ENCODE measurements at places on chromosomes 3 and 15.

GRCh38 chr3:32501783-32502117 is 902 bp downstream of the CMTM6 start:
- DNase-seq = no peak

DNA sequence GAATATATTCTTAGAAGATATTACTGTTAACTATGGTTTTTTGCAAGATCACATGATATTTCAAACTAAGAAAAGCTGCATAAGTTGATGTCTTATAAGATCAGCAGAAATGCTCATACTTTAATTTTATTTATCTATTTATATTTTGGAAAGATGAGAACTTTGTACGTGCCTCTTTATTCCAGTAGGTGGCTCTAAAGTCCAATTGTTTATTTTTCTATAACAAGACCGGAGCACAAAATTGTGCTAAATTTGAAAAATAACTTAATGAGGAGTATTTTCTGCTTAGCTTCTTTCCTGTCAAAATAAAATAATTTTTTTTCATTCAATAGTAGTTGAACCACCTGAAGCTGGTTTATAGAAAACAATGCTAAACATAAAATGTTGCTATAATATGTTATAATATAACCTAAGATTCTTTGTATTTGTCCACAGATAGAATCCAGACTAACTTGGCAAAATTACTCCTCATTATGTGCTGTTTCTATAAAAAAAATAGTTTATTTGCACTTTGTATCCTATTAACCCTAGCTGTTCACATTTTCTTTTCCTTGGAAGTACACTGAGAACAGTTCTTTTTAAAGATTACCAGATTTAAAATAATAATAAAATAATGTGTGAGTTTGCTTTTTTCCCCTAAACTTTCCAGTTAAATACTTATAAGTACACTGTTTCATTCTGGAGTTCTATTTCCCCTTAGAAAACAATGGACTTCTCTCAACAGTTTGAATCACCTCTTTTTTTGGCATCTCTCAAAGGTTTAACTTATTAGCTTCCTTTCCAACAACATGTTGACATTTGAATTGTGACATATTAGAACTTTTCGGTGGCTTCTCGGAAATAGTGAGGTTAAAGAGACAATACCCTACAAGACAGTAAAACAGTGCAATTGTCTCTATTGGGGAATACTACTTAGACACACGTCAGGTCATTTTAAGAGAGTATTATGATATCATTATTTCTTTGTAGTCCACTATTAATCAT is 530.0 kb downstream of the MECOM start:
- no peak for DNase-seq

DNA sequence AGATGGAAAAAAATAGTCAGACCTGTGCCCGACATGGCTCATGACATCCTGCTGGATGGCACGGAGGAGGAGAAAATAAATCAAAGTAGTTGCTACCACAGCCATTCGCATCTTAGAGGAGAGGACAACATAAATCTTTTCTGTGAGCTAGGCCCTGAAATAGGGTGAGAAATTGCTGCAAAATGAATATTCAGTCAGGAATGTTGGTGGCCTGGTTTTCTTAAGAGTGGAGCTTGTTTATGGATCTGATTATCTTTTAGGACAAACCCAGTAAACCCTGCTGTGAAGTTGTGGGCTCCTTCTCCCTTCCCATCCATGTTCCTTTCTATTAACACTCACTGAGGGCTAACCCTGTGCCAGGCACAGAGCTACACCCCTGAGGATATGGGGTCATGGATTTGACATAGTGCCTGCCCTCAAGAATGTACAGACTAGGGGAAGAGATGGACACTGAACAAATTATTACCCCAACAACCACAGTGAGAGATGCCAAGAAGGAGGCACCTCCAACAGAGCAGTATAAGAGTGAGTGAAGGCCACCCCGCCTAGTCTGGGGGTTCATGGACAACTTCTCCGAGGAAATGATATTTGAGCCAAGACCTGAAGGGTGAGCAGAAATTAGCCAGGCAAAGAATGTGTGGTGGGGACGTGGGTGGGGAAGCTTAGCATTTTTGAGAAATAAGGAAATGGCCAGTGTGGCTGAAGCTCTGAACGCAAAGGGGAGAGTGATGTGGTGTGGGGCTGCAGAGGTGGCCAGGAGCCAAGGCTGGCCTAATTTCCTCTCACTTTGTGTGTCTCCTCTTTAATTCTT is 68.9 kb upstream of the ARL8B start:
- no peak for DNase-seq

- DNase-seq = no peak
Measured at GRCh38 chr15:31070867-31071266, 30.7 kb downstream of the TRPM1 start.

GRCh38 chr15:64067564-64068030 is 21.3 kb upstream of the DAPK2 start:
- peak; percentile 47 for DNase-seq

DNA sequence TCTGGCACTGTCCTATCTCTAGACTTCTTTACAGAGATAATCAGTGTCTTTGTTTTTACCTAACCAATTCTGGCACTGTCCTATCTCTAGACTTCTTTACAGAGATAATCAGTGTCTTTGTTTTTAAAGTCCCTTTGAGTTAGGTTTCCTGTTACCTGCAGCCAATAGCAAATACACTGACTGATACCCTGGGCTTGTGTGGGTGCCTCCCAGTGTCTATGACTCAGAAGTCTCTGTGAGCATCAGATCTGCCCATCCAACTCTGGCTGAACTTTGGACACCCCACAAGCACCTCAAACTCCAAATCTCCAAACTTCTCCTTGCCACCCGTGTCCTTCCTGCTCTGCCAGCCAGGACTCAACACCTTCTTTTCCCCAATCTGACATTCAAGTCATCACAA is 30.4 kb downstream of the SLC41A3 start:
- no peak for DNase-seq

Data from activated CD4-positive, alpha-beta T cell treated with anti-CD3 and anti-CD28 coated beads for 1 hour (primary cell).